ENCODE measurements at places on chromosomes 11 and 22.
A peak's percentile ranks its signal among the peaks of the same experiment; 100 is the strongest.

GRCh38 chr22:38317122-38317994, at the start of gene CSNK1E:
CSNK1E (minus strand) TSS chr22:38317433; CDS start chr22:38314157, 3,276 bp downstream.
- peak; percentile 92 for DNase-seq

- DNase-seq = no peak
These were observed 4.7 kb upstream of the POLD4 start for GRCh38 chr11:67357831-67358670.

DNA sequence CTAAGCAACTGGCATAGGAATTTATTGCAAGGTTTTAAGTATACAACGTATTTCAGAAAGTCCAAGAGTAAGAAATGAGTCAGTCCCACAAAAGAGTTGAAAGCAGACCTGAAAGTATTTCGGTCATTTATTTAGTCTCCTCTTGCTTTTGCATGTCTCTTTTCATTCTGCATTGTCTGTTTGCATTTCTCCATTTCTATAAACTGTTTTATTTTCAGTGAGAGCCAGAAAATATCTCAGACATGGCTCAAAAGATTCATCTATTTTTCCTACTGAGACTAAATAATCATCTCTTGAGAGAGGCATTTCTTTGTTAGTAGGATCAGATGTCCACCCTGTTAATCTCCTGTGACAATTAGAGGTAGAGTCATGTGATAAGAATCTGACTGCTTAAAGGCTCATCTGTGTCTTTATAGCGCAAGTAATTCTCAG, 219.1 kb upstream of the CCDC179 start:
- no peak for DNase-seq

DNA sequence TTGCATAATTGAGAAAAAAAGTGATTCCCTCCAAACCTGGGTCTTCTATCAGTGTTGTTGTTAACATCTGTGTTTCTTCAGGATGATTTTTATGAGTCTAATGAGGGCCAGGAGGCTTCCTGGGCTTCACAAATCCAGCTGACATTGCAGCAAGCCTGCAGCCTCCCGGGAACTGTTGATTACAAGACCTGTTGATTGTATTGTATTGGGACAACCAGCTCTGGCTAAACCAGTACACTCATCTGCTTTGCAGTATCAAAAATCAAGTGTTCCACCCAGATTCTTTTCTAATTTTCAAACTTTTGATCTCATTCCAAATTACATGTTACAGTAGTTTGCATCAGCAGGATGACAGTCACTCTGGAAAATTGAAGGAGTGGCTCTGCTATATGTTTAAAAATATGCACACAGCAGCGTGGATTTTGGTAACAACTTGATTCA, 16.1 kb upstream of the PRSS23 start:
- no peak for DNase-seq

DNA sequence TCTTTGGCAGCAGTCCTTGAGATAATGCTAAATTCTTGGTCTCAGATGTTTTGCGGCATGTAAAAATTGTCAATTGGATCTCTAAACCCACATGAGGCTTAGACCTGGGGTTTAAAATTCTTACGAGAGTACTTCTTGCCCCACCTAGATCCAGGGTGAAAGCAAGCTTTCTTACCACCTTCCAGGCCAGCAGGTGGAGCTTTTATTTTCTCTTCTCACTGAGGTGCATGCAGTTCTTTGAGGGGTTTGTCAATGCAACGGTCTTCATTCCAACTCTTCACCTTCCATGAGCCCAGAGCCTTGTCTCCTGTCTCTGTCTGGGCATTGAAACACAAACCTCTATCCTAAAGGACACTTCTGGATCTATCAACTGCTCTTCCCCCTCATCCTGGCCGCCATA, 154.1 kb downstream of the MYO18B start:
- no peak for DNase-seq
